ENCODE measurements at places on chromosomes 2 and 18.

DNA sequence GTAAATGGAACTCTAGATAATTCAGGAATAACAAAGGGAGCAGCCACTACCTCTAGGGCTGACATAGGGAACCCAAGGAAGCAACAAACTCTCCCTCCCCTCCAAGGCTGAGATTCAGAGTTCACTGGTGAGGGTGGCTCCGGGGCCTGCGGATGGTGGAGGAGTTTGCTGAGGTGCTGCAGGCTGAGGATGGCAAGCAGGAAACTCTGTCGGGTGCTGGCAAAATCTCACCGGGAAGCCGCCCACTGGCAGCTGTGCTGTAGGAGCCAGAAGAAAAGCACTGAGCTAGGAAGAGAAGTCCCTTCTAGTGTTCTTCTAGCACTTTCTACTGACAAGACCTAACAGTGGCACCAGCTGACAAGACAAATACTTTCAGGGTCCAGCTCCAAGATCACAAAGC, 12.5 kb upstream of the HAAO start:
- DNase-seq: no peak

- DNase-seq: no peak
These were observed 191.3 kb downstream of the SLC39A10 start for GRCh38 chr2:195848119-195848899.

DNA sequence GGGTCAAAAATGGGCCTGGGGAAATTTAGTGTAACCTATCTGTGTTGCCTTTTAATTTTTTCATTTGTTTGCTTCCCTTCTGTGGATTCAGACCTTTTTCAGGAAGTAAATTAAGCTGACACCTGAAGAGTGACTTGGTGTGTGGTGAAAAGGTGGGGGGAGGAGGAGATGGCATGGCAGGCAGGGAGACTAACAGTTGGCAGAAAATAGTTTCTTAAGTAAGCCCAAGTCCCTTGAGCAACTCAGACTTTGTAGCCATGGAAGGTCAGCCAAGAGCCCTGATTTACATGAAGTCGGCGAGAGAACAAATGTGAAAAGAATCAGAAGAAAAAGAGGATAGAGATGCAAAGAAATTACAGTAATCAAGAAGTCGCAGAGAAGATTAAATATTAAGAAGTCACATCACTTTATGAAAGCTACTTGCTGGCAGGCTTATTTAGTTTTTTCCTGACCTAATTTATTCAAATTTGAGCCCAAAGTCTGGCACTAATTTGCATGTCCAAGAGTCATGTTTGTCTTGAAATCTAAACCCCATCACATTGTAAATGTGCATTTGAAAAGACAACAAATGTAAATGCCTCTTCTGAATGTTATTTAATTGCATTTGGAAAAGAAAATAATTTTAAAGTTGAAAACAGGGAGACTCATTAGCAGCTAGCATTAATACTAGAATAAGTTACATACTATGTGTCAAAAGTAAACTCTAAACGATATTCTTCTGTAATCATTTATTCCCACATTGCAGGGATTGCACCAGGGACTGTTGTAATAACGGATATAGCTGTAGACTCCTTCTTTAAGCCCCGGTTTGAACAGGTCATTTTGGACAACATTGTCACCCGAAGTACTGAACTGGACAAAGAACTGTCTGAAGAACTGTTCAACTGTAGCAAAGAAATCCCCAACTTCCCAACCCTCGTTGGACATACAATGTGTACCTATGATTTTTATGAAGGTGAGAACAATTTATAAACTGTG, 19.3 kb downstream of the UPP2 start:
- DNase-seq: no peak

DNA sequence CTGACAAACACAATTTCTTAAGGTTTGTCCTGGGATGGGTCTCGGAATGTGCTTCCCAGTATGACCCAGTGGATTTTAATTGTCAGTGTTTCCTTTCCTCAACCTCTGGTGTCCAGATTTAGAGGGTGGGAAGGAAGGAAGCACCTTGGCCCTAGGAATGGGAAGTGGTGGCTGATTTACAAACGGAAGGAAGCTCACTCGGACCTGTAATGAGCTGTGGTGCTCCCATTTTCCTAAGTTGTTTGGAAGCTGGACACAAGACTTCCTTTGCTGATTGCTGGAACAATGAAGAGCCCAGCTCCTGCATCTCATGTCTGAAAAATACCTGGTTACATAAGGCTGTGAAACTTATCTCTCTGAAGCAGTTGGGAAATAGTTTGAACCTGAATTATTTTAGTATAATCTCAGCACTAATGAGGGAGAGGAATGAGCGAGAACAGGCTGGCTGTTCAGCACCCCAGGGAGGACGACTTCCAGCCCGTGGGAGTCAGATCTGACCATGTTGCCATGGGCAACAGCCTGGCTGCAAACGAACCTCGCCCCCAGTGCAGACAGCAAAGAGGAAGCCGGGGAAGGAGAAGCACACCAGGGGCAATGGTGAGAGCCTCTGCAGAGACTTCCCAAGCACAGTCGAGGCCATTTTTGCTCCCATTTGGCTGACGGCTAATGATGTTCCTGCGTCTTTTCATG, 74.4 kb upstream of the ASB18 start:
- no peak for DNase-seq

DNA sequence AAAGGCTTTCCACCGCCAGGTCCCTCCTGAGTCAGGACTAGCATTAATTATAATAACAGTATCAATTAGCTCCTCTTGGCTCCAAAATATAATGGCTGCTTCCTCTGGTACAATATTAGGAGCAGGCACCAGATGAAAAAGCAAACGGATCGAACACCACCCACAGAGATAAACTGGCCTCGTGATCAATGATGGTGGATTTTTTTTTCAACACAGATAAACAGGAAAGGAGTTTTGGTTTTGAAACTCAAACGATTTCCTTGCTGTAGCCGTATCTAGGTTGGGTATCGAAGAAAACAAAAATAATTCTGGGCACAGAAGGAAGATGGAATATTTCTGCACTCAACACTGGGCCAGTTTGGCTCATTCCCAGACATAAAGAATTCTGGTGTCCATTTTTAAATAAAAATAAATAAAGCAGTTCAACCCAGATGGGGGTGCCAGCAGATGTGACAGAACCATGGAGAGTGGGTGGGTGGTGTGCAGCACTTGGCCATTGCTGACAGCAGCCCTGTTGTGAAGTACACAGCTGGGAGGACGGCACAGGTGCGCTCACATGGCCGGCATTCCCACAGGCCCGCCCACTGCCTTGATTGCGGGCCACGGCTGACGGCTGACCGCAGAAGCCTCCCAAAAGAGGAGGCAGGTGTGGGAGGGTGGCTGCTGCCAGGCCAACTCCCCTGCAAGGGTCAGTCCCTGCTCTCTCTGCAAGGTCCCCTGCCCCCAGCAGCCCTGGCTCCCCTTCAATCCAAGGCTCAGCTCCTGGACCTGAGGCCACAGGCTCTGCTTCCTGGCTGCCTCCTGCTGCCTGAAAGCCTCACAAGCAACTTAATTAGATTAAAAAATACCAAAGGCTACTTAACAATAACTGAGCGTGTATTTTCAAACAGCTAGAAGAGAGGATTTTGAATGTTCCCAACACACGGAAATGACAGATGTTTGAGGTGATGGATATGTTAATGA, 351.9 kb upstream of the ID2 start:
- no peak for DNase-seq

GRCh38 chr18:12803069-12803936, 80.7 kb downstream of the PTPN2 start:
- DNase-seq: no peak

DNA sequence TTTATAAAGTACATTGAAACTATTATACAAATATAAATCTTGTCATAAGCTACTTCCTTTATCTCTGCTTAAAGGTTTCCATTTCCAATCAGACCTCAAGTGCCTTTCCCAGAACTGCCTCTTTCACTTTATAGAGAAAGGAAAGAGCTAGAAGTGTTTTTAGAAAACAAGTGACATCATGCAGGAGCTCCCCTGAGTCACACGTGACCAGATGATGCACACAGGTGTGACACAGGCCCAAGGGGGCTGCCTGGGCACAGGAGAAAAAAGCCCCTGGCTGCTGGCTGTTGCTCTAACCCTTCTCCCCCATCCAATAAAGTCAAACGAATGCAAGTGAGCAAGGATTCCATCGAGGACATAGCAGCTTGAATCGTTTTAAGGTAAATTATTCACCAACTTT, 21.4 kb upstream of the SH3BP4 start:
- DNase-seq: no peak

GRCh38 chr2:241721852-241722251, 12.6 kb upstream of the D2HGDH start:
- DNase-seq: no peak

DNA sequence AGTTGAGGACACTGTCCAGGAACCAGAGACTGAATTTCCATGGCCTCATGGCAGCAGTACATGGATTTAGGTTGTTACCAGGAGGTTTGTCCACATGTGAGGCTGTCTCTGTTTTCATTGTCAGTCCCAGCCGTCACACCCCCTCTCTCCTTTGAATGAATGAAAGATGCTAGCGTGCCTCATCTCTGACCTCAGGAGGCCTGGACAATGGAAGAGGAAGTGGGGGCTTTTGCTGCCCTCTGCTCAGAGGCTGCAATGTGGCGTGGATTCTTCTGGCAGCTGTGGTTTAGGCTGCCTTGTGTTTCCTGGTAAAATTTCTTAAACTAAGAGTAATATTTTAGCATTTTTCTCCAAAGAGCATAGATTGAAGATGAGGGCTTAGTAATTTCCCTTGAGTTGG, 47.5 kb downstream of the RAB31 start:
- no peak for DNase-seq

DNA sequence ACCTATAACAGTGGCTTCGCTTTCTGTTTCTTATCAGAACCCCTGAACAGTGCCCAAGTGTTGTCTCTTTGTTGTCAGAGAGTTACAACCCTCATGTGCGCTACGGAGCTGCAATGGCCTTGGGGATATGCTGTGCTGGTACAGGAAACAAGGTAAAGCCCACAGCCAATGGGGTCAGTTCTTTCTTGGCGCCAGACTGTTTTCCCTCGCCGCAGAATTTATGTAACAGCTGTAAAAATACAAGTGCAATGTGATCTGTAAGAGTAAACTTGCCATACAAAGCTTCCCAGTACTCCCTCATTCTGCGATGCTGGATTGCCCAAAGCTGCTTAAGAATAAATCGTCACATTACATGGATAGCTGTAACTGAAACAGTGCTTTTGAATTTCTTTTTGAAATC, 13.9 kb upstream of the HTR2B start:
- no peak for DNase-seq

- no peak for DNase-seq
These were observed 1238.4 kb downstream of the LRP1B start for GRCh38 chr2:140892436-140892835.

DNA sequence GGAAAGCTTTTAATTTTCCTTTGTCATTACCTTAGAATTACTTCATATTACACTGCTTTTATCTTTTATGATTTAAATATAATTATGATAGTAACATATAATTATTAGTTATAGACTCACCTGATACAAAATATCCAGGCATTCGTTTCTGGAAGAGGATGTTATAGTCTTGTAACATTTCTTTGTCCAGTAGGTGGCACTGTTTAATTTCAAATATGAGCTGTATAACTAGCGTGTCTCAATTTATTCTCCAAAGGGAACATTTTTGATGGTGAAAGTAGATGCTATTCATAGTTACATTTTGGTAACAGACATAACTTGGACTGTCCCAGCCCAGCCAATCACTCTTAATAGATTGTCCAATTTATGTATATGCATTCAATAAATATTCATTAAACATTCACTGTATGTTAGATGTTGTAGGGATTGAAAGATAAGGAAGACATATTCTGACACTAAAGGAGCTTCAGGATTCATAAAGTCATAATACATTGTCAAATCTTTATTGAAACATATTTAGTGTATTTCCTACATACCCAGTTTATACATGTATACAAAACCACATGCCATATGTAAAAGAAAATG, 19.2 kb downstream of the DAW1 start:
- no peak for DNase-seq

GRCh38 chr2:241350878-241351639, 5.0 kb upstream of the FARP2 start:
- no peak for DNase-seq

DNA sequence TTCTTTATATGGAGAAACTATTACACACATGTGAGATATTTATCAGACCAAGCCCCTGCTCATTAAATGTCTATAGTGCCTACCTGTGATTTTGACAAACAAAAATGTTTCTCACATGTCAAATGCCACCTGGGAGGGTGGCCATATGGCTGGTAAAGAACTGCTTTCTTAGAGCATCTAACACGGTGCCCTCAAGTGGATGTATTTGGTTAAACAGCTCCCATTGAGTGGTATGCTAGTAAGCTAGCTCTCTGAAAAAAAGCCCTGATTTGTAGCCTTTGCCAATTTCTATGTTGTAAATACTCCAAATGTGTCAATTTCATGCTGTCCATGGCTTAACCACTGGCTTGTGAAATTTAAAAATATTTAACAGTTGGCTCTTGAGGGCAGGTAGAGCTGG, 94.6 kb downstream of the PMAIP1 start:
- DNase-seq: no peak

DNA sequence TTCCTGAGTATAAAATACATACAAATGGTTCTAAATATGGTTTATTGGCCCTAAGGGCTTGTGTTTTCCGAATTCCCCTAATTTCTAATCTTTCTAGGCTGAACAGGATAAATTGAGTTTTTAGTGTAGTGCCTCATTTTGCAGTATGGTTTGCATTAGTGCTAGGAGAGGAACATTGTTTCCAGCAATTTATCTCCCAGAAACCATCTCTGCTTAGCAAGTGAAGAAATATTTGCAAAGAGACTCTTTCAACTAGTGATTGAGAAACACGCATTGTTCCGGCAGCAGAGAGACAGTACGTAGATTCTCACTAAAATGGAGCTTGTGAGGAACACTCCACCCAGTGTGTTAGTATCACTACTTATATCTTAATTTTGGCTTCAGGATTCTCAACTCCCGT, 177.8 kb upstream of the EPAS1 start:
- DNase-seq: no peak

DNA sequence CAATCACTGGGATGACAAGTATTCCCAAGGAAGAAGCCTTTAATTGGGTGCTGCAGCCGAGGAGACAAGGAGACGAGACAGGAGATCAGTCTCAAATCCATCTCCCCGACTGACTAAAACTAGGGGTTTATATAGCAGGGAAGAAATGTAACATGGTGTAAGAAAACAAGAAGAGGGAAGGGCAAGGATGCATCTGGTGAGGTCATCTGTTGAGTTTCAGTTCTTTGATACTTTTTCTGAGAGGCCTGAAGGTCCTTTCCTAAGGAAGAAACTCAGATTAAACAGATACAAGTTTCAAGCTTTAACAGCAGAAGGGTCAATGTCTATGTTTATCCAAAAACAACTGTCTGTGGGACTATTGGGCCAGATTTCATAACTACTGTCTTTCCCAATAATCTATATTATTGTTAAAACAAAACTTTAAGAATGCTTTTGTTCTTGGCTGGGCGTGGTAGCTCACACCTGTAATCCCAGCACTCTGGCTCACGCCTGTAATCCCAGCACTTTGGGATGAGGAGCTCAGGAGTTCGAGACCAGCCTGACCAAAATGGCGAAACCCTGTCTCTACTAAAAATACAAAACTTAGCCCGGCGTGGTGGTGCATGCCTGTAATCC, 2.5 kb upstream of the PDCL3 start:
- no peak for DNase-seq
